IPS-NIHi11 (cell line): ENCODE measurements at places on chromosomes 7 and 10.

DNA sequence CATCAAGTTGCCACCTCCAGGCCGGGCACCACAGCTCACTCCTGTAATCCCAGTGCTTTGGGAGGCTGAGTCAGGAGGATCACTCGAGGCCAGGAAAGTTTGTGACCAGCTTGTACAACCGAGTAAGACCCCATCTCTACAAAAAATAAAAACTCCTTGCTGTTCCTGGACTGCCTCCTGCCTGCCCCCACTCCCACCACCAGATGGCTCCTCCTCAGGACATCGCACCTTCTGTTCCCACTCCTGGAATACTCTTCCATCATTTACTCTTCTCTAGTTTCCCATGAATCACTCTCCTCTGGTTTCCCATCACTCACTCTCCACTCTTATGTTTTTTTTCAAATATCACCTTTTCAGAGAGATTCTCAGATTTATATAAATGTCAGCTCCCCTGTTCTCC is 540.7 kb downstream of the CALN1 start:
- DNase-seq, result peak; percentile 38

DNA sequence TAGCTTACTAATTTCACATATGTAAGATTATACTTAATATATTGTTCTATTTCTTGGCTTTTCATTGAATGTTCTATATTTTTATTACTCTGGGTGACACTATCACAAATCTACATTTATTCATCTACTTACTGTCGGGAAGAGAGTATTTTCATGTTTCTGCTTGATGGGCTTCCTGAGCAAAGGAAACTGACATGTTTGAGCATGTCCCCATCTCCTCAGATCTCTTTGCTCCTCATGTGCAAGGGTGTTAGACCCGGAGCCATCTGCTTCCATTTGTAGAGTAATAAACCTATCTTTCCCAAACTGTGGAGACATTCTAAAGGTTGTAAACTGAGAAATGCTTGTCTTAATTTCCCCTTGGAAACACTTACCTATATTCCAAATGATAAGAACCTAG is 103.5 kb downstream of the LSMEM1 start:
- no peak for DNase-seq

- DNase-seq, result no peak
These were observed 15.2 kb upstream of the GJC3 start for GRCh38 chr7:99944497-99945070.

DNA sequence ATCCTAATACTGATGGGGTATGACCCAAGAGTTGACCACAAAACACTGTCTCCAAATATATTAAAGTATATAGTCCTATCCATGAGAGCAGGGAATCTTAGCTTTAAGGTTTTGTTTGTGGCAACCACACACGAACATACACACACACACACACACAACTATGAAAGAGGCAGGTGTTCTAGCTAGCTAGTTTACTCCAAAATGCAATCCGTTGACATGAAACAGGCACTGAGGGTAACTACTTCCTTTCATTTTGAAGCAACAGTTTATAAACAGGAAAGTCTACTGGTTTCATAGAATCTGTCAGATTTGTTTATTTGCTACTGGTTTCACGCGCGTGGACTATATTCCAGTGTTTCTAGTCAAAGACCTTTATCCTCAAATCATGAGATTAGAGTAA is 14.8 kb downstream of the HTR5A start:
- no peak for DNase-seq

DNA sequence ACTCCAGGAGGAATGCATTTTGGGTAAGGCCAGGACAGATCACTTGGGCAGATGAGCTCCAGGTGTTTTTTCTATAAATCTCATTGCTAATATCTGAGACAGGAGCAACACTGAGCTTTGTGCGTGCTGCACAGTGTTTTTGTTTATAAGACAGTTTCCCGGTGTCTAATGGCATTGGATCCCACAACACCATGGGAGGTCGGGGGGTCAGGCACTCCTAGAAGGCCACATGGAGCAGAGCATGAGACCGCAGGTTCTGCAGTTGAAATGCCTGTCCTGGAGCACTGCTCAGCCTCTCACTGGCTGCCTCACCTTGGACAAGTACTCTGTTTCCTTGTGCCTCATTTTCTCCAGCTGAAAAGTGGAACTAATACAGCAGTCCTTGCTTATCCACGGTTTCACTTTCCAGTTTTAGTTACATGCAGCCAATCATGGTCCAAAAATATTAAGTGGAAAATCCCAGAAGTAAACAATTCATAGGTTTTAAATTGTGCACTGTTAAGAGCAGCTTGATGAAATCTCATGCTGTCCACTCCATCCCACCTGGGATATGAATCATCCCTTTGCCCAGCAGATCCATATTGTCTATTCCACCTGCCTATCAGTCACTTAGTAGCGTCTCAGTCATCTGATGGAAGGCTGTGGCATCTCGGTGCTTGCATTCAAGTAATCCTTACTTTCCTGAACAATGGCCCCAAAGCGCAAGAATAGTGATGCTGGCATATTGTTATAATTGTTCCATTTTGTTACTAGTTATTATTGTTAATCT is 35.2 kb downstream of the ATXN7L1 start:
- no peak for DNase-seq

DNA sequence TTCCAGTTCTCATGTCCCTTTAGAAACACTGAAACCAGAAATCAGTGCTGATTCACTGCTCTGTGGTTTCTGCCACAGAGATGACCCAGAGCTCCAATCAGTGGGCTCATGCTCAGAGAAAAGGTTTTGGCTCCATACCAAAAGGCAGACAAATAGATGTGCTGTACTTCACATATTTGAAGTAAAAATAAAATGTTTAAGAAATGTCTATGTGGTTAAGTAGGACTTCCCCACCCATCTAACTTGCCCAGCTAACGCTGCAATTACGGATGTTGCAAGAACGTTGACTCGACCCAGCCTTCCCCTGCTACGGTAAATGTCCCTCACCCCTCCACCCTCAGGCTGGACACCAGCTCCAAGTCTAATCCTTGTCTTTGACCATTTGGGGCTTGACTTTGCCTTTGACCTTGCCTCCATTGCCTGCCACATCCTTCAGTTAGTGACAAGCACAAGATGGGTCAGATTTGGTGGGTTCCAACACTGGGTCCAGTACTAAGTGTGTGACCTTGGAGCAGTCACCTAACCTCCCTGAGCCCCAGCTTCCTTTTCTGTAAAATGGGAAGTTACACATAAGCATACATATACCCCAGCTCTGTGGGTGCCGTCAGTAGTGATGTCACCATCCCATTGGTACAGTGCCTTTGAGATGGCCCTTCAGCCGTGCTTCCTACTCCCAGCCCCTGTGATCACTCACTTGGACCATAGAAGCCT is 95.8 kb downstream of the CHST15 start:
- DNase-seq, result no peak

DNA sequence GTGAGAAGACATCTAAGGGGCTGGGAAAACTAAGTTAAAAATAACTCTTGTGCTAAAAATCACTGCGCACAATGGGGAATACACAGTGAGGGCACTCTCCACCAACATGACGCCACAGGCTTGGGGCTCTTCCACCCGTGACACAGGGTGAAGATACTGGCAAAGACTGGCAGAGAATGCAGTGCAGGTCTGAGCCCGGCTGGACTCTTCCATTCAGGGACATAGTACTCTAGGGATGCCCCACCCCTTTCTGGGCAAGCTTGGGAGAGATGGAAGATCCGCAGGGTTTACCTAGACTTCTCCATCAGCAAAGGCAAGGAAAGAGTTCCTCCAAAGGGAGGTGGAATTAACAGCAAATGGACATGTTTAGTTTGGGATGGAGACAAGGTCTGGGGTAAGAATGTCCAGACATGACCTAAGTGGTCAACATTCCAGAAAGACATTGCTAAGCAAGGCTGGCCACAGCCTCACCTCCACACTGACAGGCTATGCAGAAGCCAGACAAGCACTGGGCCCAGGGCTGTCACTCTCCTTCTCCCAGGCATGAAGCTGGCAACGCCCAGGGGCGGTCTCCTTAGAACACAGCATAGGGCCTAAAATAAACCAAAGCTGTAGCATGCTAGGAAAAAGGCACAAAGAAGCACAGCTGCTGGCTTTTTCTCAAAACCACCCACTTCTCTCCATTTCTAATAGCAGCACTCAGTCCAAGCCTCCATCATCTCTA is 28.1 kb downstream of the XPNPEP1 start:
- no peak for DNase-seq
